ENCODE measurements at places on chromosomes 2 and 18. TPM values are rescaled to one million over a fixed set of nuclear protein-coding genes. Genes with fewer than 3 reads are reported as not detected.

DNA sequence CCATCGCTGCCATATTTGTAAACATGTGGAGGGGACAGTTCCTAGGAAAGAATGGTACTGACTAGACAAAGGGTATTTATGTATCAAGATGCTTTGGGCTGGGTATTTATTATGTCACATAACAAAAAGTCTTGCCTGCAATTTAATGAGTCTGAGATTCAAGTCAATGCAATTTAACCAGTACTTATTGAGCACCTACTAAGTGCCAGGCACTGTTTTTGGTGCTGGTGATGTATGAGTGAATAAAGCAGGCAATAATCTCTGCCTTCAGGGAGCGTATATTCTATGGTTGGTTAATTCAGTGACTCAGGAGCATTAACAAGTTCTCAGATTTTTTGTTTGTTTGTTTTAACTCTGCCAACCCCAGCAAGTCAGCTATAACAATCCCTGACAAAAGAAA, 24.6 kb upstream of the ACVR1 start:
- DNase-seq = no peak

GRCh38 chr2:70949086-70949485, 13.4 kb downstream of the ATP6V1B1 start:
- peak; percentile 87 for DNase-seq

- DNase-seq = no peak
Measured at GRCh38 chr2:68553098-68553497, 85.7 kb downstream of the APLF start.

GRCh38 chr2:84224121-84224520, 235.0 kb downstream of the SUCLG1 start:
- no peak for DNase-seq

DNA sequence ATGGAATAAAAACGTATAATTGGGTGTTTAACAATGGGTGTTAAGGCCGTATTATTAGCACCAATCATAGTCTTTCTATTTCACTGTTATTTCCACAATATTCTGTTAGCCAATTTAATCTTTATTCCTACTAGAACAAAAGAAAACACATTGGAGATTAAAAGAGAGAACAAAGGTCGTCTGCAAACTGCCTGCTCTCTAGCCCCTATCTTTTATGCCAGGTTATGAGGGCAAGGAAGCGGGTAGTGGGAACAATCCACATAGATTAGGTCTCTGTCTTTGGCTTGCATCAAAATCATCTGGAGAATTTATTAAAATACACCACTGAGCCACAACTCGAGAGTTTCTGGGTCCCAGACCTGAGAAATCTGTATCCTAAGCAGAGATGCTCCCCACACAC, 69.4 kb upstream of the DSC1 start:
- DNase-seq = no peak

Gene SGPP2
- not detected for total RNA-seq

GRCh38 chr18:50902797-50903196, 23.9 kb downstream of the ME2 start:
- no peak for DNase-seq

Gene CYP27C1
- 0.26 TPM for total RNA-seq

DNA sequence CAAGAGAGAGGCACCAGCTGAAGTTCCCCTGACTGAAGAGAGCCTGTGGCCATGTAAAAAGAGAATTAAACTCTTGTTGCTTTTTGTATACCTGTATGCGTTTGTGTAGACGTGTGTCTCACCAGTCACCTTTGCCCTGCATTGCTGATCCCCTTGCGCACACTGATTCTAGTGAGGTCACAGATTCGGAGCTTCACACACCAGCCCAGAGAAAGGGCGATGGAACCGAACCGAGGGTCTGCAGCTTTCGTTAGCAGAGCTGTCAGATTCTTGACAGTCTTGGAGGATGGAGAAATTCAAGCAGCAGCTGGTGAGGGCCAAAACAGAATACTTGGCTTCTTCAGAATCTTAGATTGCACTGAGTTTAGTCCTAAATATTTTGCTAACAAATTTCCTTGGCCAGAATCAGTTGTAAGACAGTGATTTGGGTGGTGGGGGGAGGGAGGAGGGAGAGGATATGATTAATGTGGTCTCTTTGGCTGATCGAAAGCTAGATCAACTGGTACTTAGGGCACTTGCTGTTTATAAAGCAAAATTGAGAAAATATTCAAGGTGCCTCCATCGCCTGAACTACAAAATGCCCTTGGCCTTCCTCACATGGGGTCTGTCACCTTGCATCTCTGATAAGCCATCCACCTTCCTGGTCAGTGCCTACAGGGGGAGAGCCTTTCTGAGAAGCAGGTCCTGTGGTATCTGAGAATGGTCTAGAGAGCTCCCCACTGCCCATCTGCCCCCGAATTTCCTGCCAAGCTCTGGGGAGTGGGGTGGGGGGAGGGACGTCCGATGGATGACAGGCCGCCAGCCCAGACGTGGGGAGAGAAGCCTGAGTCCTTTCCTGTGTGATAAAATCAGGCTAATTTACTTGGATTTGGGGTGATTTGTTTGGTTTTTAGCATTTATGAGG, 123.5 kb downstream of the CABLES1 start:
- DNase-seq = no peak

Gene CTAGE1
- 0.03 TPM for total RNA-seq

GRCh38 chr2:241767464-241768250, 9.0 kb upstream of the GAL3ST2 start:
- DNase-seq = no peak

GRCh38 chr18:2901423-2901985, 54.7 kb downstream of the EMILIN2 start:
- no peak for DNase-seq

DNA sequence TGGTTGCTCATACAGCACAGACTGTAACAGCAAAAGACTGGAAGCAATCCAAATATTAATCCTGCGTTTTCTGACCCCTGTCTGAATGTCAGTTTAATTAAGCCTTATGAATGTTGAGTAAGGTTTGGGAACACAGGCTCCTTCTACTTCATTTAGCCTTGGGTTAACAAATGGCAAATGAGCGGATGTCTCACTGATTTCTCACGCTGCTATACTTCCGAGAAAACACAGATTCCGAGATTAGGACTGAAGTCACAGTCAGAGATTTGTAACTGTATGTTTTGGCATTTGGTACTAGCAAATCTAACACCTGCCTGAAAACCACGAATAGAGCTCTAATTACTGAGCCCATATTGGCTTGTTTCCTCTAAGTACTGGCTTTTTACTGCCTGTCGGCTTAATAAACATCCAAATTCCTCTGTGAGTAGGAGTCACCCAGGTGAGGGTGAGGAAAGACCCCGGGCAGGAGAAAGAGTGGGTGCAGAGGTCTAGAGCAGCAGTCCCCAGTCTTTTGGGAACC, 10.6 kb downstream of the MC5R start:
- DNase-seq = no peak

GRCh38 chr2:213015387-213016165, 135.8 kb downstream of the IKZF2 start:
- no peak for DNase-seq

- DNase-seq = peak; percentile 80
Measured at GRCh38 chr2:96533292-96534073, 3.1 kb upstream of the ARID5A start.

DNA sequence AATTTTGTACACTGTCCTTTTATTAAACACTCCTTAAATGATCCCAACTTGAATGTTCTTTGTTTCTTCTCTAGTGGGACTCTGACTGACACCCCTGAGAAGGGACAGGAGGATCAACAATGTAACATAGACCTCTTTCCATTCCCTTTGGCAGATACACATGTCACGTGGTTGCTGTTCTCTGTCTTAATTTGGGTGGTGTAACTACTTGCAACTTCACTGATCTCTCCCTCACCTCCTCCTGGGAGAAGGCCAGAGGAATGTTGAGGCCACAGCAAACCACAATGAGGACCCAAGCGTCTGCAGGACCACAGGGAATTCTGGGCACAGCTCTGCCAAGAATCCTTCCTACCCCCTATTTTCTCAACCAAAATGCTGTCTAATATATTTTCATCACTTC, 205.6 kb downstream of the RTP5 start:
- no peak for DNase-seq

Gene C2orf80
- 0.45 TPM for total RNA-seq

GRCh38 chr2:73185965-73186364, 16.4 kb upstream of the NOTO start:
- DNase-seq = no peak

- no peak for DNase-seq
Measured at GRCh38 chr2:169977530-169977929, 150.3 kb downstream of the UBR3 start.

- no peak for DNase-seq
Measured at GRCh38 chr2:192499476-192499875, 304.7 kb upstream of the TMEFF2 start.

DNA sequence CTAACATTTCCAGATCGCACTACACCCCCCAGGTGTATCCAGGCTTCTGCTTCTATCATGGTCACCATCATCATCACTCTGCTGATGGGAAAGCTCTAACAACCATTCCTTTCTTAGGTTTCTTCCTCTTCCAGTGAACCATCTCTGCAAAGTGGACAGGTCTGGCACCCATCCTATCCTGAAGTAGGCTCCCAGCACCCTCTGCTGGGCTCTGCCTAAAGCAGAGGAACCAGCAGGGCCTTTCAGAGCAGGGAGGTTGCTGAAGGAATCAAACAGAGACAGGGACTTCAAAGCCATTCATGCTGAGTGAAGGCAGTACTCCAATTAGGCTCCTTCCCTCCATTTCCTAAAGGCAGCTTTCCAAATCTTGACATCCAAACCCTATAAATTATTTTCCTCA, 27.2 kb upstream of the SATB2 start:
- peak; percentile 71 for DNase-seq

DNA sequence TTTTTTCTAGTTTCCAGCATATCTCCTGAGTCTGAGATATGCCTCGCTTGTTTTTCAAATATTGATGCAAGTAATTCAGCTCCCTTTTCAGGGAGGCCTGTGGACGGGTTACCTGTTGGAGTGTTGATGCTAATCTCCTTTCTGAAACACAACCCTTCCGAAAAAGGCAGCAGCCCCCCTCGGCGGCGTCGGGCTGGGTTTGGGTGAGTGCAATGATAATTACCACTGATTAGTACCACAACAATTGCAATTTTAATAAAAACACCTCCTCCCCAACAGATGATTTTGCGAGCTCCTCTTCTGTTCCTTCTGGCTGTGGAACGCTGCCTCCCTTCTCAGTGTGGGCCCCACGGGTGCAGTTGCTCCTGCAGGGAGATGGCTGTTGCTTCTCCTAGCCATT, 66.3 kb downstream of the PTGR3 start:
- DNase-seq = no peak

- no peak for DNase-seq
Measured at GRCh38 chr18:23253630-23254029, 118.3 kb downstream of the CABLES1 start.

GRCh38 chr2:49028101-49028500, 126.2 kb downstream of the FSHR start:
- DNase-seq = no peak

Gene TUBB6
- total RNA-seq = 32.2 TPM

Gene ZDBF2
- 13.1 TPM for total RNA-seq

- DNase-seq = no peak
Measured at GRCh38 chr2:64133828-64134227, 10.4 kb downstream of the PELI1 start.

DNA sequence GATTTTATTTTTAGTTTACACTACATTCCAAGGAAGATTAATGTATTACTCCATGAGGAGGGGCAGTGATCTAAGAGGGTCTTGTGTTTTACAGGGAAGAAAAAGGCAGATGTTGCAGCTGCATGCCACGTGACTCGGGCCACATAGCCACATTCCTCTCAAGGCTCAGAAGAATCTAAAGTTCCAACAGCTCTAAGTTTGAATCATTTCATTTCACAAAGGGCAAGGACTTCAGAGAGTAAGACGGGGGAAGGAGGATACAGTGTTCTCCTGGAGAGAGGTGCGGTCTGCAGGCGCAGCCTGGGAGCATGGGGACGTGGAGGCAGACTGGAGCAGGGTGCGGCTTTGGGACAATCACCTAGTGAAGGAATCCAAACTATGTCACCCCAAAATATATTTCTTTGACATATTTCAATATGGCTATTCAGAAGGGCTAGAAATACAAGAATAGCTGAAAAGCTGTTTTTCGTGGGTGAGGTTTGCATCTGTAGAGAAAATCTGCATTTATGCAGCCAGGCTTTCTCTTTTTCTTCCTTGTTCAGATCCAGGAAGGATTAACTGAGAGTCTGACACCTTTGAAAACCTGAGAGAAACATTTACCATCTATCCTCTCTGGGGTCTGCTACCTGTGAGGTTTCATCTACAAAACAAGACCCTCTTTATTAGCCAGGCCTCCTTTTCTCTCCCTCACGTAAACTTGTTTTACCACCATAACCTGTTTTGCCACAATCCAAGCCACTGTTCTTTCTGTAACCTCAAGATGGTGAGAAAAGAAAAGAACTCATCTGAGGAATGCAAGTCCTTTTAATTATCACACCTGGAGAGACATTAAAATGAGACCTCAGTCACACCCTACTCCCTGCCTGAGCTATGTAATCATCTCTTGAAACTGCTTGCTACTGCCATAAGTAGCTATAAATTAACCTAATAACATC, 165.1 kb upstream of the NDUFV2 start:
- no peak for DNase-seq

DNA sequence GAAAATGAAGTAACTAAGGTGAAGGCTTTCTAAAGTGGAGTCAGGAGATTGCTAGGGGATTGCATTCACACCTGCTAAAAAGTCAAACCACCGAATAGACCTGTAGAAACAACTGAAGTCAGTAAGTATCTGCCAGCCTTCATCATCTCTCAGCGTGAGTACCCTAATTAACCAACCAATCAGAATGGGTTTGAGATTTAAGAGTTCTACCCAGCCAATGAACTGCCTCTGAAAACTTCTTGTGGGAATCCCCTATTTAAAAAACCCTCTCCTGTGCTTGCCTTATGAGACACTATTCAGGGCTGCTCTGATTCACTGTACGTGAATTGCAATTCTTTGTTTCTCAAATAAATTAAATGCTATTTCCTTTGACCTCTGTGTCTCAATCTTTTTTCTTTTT, 3.4 kb upstream of the FAM161A start:
- DNase-seq = no peak

DNA sequence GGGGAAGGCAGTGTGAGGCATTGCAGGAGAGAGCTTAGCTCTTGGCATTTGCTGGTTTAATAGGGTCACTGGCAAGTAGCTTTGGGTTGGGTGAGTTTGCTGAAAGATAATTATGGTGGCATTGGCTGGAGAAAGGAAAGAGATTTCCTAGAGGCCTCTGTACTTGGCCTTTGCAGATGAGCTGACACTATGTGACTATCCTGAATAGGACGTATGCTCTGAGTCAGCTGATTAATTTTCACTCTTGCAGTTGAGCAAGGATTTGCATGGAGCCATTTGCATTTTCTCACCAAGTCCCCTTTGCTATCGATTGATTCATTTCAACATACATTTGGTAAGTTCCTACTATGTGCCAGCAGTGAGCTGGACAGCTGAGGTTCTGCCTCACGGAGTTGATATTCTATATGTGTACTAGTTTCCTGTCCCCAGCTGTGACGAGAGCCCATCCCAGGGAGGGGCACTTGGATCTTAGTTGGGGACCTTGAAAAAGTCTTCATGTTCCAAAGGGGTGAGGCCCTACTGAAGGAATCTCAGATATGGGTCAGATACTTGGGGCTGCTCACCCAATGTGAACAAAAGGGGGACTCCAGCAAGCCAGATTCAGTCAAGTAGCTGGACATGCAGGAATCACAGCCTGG, 245.7 kb downstream of the LOXHD1 start:
- DNase-seq = no peak

Gene CCNYL1
- total RNA-seq = 7.0 TPM

Gene IL36B
- total RNA-seq = not detected

Gene SPATA3
- not detected for total RNA-seq

- peak; percentile 62 for DNase-seq
Measured at GRCh38 chr18:79380816-79381806, 14.6 kb upstream of the NFATC1 start.

GRCh38 chr2:193428336-193428818, 1233.6 kb upstream of the TMEFF2 start:
- DNase-seq = no peak
